A673 (cell line): ENCODE measurements at places on chromosomes 1 and 21. TPM values are rescaled to one million over a fixed set of nuclear protein-coding genes. Genes with fewer than 3 reads are reported as not detected.
A peak's percentile ranks its signal among the peaks of the same experiment; 100 is the strongest.

TRIM46 gene
- total RNA-seq = 5.1 and 6.2 TPM in 2 replicates

LEMD1 gene
- 1.5 and 3.4 TPM in 2 replicates for total RNA-seq

PRELP gene
- total RNA-seq = not detected in 2 replicates

AZIN2 gene
- 3.6 and 4.6 TPM in 2 replicates for total RNA-seq

EPHA10 gene
- total RNA-seq = not detected in 2 replicates

LRRC8C gene
- 5.6 and 6.9 TPM in 2 replicates for total RNA-seq

KLHDC9 gene
- total RNA-seq = 1.7 and 4.8 TPM in 2 replicates

ESPN gene
- not detected in 2 replicates for total RNA-seq

NHLH1 gene
- 0.43 and 0.55 TPM in 2 replicates for total RNA-seq

USH2A gene
- total RNA-seq = not detected in 2 replicates

GRCh38 chr1:98874828-98875227 is 129.8 kb downstream of the PLPPR5 start:
- DNase-seq = no peak

- peak; percentile 56 for DNase-seq
These were observed 34.3 kb upstream of the PPP1R15B start for GRCh38 chr1:204445860-204446412.

DNA sequence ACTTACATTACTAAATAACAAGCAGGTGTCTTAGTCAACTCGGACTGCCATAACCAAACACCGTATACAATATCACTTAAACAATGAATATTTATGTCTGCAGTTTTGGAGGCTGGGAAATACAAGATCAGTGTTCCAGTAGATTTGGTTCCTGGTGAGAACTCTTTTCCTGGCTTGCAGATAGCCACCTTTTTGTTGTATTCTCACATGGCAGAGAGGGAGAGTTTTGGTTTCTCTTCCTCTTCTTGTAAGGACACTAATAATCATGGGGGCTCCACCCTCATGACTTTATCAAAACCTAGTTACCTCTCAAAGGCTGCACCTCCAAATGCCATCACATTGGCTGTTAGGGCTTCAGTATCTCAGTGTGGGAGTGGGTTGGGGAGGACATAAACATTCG is 82.9 kb upstream of the CACYBP start:
- no peak for DNase-seq

DNA sequence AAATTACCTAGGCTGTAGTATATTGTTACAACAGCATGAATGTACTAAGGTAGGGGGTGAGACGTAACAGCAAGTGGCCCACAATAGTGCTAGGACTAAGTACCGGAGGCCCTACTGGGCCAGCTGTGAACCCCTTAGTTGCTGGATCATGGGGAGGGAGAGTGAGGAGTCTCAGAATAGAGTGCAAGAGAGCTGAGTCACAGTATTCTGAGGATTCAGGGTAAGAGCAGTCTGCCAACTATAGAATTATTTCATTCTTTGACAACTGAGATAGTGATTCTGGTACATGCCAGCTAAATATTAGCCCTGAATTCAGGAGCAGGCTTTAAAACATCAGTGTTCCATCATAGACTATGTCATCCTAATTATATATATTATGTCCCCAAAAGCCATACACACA is 218.7 kb downstream of the TM2D1 start:
- DNase-seq = no peak

- DNase-seq = no peak
These were observed 34.7 kb downstream of the LRRC8D start for GRCh38 chr1:89855413-89856123.

DNA sequence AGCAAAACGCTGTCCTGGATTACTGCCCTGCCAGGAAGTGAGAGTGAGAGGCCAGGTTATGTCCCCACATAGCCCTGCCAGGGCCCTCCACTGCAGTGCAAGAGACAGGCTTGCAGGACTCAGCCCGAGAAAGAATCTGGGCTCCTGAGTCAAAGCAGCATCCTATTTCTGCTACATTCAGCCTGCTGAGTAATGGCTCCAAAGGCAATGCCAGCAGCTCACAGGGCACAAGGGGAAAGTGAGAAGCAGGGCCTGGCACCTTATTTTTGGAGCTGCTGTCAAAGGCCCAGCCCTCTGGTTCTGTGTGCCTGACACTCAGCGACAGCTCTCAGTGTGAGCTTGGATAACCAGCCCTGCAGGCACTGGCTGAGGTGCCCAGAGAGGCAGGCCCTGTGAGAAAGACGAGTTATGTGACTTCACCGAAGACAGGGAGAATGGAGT is 83.9 kb downstream of the DTL start:
- no peak for DNase-seq

GRCh38 chr1:36703526-36704208 is 221.0 kb upstream of the CSF3R start:
- DNase-seq = peak; percentile 80

- DNase-seq = no peak
These were observed 41.9 kb downstream of the AHDC1 start for GRCh38 chr1:27562021-27562420.

GRCh38 chr1:39919545-39919944 is 17.8 kb upstream of the MYCL start:
- DNase-seq = peak; percentile 49

DNA sequence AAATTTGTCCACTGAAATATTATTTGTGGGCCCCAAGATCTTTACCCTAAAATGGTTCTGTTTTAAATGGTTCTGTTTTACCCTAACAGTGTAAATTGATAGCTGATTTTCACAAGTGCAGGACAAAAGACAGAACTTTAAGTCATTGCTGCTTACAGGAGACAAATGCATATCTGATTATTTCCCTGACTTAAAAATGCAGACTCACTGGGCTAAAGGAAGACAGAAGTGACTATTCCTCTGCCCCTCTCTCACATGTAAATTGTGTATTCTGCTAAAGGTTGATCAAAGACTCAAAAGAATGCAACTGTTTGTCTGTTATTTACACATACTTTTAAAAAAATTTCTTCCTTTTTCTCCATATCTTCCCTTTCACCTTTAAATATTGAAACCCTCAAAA is 12.7 kb downstream of the FCRL5 start:
- no peak for DNase-seq

DNA sequence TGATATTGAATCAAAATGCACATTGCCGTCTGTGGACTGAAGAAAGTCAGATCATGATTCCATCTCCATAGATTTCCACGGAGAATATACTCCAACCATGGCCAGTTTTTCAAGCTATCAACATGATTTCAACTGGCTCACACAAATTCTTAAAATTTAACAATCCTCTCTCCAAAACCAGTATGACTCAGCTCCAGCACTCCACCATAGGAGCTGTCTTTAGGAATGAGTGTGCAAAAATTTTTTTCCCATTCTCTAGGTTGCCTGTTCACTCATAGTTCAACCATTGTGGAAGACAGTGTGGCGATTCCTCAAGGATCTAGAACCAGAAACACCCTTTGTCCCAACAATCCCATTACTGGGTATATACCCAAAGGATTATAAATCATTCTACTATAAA is 40.8 kb downstream of the RGL1 start:
- no peak for DNase-seq

DNA sequence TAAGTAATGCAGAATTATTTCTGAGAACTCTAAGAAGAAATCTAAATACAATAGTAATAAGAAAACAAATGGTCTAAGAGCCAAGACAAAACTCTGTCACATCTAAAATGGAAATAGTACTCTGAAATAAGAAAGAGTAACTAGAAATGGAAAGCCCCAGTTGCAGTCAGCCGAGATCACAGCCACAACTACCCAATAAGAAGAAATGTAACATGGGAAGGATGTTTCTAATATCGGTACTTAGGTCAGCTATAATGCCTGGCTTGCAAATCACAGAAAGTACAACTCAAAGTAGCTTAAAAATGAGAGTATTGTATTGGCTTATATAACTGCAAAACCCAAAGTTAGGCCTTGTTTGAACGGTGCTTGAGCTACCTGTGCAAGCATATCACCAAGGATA is 58.6 kb upstream of the USP25 start:
- no peak for DNase-seq
